ENCODE measurements at places on chromosomes 16 and 17.

DNA sequence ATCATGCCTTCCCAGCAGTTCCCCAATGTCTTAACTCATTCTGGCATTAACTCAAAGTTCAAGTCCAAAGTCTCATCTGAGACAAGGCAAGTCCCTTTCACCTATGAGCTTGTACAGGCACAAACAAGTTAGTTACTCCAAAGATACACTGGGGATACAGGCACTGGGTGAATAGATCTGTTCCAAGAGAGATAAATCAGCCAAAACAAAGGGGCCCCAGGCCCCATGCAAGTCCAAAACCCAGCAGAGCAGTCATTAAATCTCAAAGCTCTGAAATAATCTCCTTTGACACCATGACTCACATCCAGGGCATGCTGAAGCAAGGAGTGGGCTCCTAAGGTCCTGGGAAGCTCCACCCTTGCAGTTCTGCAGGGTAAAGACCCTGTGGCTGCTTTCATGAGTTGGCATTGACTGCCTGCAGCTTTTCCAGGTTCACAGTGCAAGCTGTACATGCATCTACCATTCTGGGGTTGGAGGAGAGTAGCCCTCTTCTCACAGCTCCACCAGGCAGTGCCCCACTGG is 332.2 kb upstream of the KIF2B start:
- no peak for DNase-seq

DNA sequence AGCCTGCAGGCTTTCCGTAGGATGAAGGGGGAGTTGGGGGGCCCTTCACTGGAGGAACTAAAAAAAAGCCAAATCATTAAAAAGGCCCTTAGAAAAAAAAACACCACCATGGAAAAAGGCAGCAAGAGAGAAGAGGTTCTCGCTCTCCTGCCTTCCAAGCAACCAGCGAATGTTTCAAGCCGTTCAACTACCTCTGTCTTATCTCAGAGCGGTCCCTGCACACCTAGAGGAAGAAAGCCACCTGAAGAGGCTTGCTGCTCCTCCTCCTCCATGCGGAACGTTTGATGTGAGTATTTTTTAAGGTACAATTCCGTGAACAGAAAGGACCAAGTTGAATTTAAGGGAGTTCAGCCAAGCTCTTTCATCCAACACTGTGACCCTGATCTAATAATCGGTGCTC is 9.2 kb downstream of the NXN start:
- DNase-seq: no peak

- no peak for DNase-seq
Observed at GRCh38 chr17:57377094-57377493, 120.8 kb downstream of the MSI2 start.

- no peak for DNase-seq
Observed at GRCh38 chr17:61477204-61477834, 25.1 kb downstream of the TBX4 start.

Measured in WTC11 (cell line).